ENCODE measurements at places on chromosomes 7 and 10. TPM values are rescaled to one million over a fixed set of nuclear protein-coding genes. Genes with fewer than 3 reads are reported as not detected.

Gene CCDC136
- total RNA-seq = 9.8 TPM

Gene C7orf33
- not detected for total RNA-seq

Gene ADRA2A
- not detected for total RNA-seq

Gene NEURL1
- total RNA-seq = 4.8 TPM

Gene CFAP46
- not detected for total RNA-seq

Gene NPC1L1
- 0.30 TPM for total RNA-seq

Gene C10orf67
- total RNA-seq = 1.3 TPM

Gene ASB15
- total RNA-seq = not detected

Gene MMP21
- not detected for total RNA-seq

Gene TIAL1
- total RNA-seq = 81.4 TPM

Gene RALA
- 36.8 TPM for total RNA-seq

DNA sequence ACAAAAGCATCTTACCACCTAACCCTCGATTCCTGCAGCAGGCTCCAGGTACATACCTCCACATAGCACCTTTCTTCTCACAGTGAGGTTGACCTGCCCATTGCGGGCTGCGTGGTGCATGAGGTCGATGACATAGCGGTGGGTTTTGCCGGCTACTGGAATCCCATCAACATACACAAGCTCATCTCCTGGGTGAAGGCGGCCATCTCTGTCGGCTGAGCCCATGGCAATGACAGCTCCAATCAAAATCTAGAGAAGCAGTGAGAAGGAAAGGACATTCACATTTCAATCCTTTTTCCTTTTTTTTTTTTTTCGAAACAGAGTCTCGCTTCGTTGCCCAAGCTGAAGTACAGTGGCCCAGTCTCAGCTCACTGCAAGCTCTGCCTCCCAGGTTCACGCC, 369.3 kb downstream of the PHTF2 start:
- H3K27me3 ChIP-seq = no peaks in the 10 kb centered on the region
- no peak overlapping the region for H3K4me3 ChIP-seq
- DNase-seq = no peak
- H3K36me3 ChIP-seq = no peaks in the 10 kb centered on the region
- no peak overlapping the region for H3K27ac ChIP-seq

DNA sequence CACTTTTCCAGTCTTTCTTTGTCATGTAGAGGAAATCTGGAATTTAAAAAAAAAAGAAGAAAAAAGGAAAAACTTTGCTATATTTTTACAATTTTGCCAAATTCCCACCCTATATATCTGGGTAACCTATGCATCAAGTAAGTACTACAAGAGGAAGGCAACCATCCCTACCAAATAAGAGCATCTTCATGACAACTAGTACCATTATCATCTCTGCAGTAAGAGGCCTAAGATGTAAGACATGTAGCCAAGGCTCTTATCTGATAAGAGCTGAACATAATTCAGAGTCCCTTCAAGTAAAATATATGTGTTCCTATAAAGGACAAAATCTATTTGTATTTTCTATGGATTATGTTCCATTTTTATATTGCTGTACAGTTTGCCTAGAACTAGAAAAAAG, 3.5 kb downstream of the THAP5 start:
- DNase-seq = no peak
- peaks cover 19% of the 10 kb centered on the region for H3K4me1 ChIP-seq
- H3K36me3 ChIP-seq = peaks cover 23% of the 10 kb centered on the region
- H3K4me3 ChIP-seq = no peak overlapping the region

DNA sequence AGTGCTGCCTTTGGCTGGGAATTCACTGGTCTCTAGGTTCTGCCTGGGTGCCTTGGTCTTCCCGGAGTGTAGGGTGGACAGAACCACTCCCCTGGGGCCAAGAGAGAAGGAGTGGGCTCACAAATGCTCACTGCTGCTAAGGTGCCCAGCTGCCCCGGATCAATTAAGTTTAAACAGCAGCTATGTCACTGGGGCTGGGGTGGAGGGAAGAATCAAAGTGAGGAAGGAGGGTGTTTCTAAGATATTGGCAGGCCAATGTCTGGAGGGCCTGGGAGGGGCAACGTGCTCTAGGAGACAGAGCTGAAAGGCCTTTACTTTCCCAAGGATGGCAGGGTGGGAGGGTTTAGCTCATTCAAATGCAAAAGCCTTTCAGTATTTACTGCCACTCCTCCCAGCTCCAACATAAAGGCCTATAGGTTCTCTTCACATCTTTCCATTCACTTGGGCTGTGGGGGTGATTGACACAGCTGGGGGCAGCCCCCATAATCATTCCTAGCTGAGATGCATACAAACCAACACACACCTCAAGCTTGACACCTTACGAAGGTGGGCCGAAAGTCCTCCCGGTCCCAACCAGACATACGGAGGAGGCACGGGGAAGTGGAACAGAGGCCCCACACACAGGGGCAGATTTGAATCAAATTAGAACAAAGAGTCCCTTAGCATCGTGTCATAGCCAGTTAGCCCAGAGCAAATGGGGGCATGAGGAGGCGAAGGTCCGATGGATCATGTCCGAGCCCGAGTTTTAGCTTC, 108.0 kb upstream of the EFCAB10 start:
- no peaks in the 10 kb centered on the region for H3K27me3 ChIP-seq
- no peaks in the 10 kb centered on the region for H3K36me3 ChIP-seq
- no peak overlapping the region for H3K4me3 ChIP-seq

GRCh38 chr7:104529567-104529966, 201.2 kb downstream of the LHFPL3 start:
- H3K4me1 ChIP-seq = no peaks in the 10 kb centered on the region
- H3K36me3 ChIP-seq = no peaks in the 10 kb centered on the region
- DNase-seq = no peak

GRCh38 chr10:32961343-32961894, 3.4 kb upstream of the ITGB1 start:
- no peak for DNase-seq
- no peaks in the 10 kb centered on the region for H3K36me3 ChIP-seq
- peaks cover 38% of the 10 kb centered on the region for H3K4me1 ChIP-seq
- peak overlapping the region; percentile 61 for H3K27ac ChIP-seq
- no peaks in the 10 kb centered on the region for H3K27me3 ChIP-seq
- H3K4me3 ChIP-seq = 0 out of 2 replicates have a peak overlapping the region, but pooled peaks have one; percentile 14

- H3K4me1 ChIP-seq = no peaks in the 10 kb centered on the region
- 0 out of 2 replicates have a peak, but pooled peaks cover 3% of the 10 kb centered on the region for H3K36me3 ChIP-seq
- no peak overlapping the region for H3K4me3 ChIP-seq
- H3K27me3 ChIP-seq = no peaks in the 10 kb centered on the region
Observed at GRCh38 chr7:140714331-140715040, 18.0 kb downstream of the NDUFB2 start.

- H3K27me3 ChIP-seq = no peaks in the 10 kb centered on the region
- no peaks in the 10 kb centered on the region for H3K4me1 ChIP-seq
- no peak overlapping the region for H3K27ac ChIP-seq
Observed at GRCh38 chr7:91353848-91354247, 89.6 kb downstream of the FZD1 start.

DNA sequence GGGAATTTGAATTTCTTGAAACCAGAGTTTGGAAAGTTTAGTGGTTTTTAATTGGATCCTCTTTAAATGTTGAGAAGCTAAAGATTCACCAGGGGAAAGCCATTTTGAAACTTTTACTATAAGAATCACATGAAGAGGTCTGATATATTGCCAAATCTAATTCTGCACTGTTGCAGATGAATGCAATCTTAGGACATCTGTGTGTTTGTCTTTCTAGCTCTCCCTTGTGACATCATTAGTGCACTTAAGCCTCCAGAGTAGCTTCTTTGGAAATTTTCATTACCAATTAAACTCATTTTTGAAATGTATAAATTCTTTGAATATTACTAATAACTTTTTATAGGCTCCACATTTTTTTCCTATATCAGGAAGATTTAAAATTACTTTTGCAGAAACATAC, 160.2 kb downstream of the BICC1 start:
- H3K27me3 ChIP-seq = peaks cover 10% of the 10 kb centered on the region
- no peak overlapping the region for H3K4me3 ChIP-seq
- H3K27ac ChIP-seq = no peak overlapping the region
- no peaks in the 10 kb centered on the region for H3K36me3 ChIP-seq

DNA sequence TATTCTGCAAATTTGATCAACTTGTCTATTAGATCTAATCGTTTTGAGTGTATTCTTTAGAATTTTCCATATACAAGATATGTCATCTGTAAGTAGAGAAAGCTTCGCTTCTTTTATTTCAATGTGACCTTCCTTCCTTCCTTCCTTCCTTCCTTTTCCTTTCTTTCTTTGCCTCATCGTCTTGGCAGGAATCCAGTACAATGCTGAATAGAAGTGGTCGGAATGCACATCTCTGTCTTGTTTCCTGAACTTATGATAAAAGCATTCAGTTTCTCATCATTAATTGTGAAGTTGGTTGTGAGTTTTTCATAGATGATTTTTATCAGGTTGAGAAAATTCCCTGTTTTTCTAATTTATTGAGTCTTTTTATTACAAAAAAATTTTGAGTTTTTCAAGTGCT, 300.7 kb upstream of the ZNF32 start:
- H3K36me3 ChIP-seq = no peaks in the 10 kb centered on the region
- H3K27ac ChIP-seq = no peak overlapping the region
- no peak for DNase-seq
- no peak overlapping the region for H3K4me3 ChIP-seq
- no peaks in the 10 kb centered on the region for H3K4me1 ChIP-seq

DNA sequence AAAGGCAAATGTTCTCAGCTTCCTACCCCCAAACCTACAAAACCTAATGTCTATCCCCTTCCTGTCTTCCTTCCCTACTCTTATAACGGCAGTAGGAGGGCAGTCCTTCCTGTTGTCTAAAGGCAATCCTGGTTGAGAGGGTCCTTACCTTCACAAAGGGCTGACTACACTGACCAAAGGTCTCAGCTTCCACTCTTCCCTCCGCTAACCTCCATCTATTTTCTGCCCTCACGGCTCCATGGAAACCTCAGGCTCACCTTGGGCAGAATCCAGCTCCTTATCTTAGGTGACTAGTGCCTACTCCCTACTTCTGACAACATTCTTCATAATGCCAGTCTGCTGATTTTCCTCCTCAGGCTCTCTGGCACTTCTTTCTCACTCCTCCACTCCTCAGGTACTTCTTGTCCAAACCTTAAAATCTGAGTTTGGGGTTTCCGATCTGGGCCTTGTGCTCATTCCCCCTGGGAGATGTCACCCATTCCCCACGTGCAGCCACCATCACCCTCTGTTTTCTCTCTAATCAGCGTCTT, 542 bp downstream of the FBXL13 start:
- peak overlapping the region; percentile 92 for H3K4me3 ChIP-seq
- peaks cover 26% of the 10 kb centered on the region for H3K4me1 ChIP-seq
- no peaks in the 10 kb centered on the region for H3K36me3 ChIP-seq
- H3K27me3 ChIP-seq = no peaks in the 10 kb centered on the region
- peak overlapping the region; percentile 72 for H3K27ac ChIP-seq
- peak; percentile 48 for DNase-seq

GRCh38 chr7:27925573-27926201, 185.7 kb downstream of the TAX1BP1 start:
- no peak overlapping the region for H3K4me3 ChIP-seq
- H3K27me3 ChIP-seq = no peaks in the 10 kb centered on the region
- H3K4me1 ChIP-seq = peaks cover 4% of the 10 kb centered on the region
- H3K27ac ChIP-seq = no peak overlapping the region
- H3K36me3 ChIP-seq = no peaks in the 10 kb centered on the region
- DNase-seq = no peak

- H3K4me3 ChIP-seq = no peak overlapping the region
- peak; percentile 40 for DNase-seq
- H3K27me3 ChIP-seq = peaks cover 21% of the 10 kb centered on the region
- no peak overlapping the region for H3K27ac ChIP-seq
- no peaks in the 10 kb centered on the region for H3K36me3 ChIP-seq
- H3K4me1 ChIP-seq = peaks cover 14% of the 10 kb centered on the region
Observed at GRCh38 chr7:1716263-1717094, 46.4 kb downstream of the ELFN1 start.

GRCh38 chr10:103954543-103954942, 12.4 kb upstream of the SLK start:
- DNase-seq = no peak
- H3K4me1 ChIP-seq = no peaks in the 10 kb centered on the region
- no peak overlapping the region for H3K27ac ChIP-seq
- no peaks in the 10 kb centered on the region for H3K27me3 ChIP-seq
- H3K4me3 ChIP-seq = no peak overlapping the region

- H3K27me3 ChIP-seq = peaks cover 98% of the 10 kb centered on the region
- no peak for DNase-seq
- no peak overlapping the region for H3K4me3 ChIP-seq
- no peaks in the 10 kb centered on the region for H3K4me1 ChIP-seq
- no peak overlapping the region for H3K27ac ChIP-seq
- H3K36me3 ChIP-seq = no peaks in the 10 kb centered on the region
Observed at GRCh38 chr7:132509643-132510042, 66.6 kb downstream of the PLXNA4 start.

DNA sequence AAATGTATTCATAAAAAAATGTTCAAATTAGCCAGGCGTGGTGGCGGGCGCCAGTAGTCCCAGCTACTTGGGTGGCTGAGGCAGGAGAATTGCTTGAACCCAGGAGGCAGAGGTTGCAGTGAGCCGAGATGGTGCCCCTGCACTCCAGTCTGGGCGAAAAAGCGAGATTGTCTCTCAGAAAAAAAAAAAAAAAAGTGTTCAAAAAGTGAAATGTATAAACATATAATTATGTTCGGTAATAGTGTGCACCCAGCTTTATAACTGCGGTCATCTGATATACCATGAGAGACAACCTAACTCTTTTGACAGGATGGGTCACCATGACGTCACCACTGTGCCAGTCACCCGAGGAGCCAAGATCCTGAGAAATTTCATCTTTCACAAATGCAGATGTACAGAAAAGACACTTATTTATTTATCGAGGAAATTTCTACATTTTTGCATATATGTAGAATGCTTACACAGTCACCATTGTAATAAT, 594 bp upstream of the RP9 start:
- no peaks in the 10 kb centered on the region for H3K36me3 ChIP-seq
- peaks cover 24% of the 10 kb centered on the region for H3K4me1 ChIP-seq
- 0 out of 2 replicates have a peak, but pooled peaks cover 10% of the 10 kb centered on the region for H3K27me3 ChIP-seq
- peak overlapping the region; percentile 69 for H3K4me3 ChIP-seq
